NCI-H1694 (cell line): ENCODE measurements at places on chromosomes 2 and 18.

- DNase-seq, result no peak
Observed at GRCh38 chr2:37189452-37190153, 1.1 kb upstream of the SULT6B1 start.

GRCh38 chr2:77314721-77315120, 207.5 kb downstream of the LRRTM4 start:
- DNase-seq, result no peak

DNA sequence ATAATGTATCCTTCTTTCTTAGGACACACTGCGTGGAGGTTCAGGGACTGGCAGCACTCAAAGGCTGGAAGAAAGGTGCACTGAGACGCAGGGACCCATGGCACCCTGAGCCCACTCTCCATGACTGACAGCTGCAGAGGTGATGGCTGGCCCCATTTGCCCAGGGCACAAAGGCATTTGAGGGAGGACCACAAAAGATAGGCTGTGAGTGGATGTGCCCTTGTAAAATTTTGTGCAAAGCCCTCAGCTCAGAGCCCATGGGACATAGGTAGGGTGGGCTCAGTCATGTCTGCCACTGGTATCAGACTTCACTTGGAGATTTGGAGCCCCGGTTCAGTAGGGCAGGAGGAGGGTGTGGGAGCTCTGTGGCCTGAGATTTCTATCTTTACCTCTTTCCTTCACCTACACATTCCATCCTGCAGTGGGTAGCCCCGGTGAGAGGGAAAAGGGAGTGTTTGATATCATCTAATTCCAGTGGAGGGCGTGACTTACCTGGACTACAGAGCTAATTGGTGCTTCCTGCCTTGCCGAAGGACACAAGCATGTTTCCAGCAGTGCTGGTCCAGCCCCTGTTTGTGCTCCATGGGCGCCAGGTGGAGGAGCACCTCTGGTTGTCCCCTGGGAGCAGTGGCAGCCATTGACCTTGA, 312.2 kb downstream of the EN1 start:
- DNase-seq, result no peak

GRCh38 chr2:142044197-142044596, 86.6 kb downstream of the LRP1B start:
- DNase-seq, result no peak

GRCh38 chr2:21231985-21232384, 108.2 kb downstream of the TDRD15 start:
- DNase-seq, result no peak

DNA sequence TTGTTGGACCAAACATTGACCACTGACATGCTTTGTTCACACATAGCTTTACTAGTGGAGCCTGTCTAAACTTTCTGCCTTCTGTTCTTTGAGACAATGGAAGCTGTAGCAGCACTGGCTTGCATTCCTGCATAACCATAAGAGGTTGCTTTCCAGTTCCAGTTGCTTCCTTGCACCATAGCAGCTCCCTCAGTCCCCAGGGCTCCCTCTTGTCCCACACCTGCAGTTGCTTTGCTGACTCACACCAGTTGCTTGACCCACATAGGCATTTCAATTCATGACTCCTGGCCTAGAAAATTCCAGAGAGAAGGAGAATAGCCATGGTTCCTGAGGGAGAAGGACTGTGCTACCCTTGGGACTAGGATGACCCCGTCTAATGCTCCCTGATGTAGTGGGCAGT, 20.9 kb downstream of the SGPP2 start:
- no peak for DNase-seq

DNA sequence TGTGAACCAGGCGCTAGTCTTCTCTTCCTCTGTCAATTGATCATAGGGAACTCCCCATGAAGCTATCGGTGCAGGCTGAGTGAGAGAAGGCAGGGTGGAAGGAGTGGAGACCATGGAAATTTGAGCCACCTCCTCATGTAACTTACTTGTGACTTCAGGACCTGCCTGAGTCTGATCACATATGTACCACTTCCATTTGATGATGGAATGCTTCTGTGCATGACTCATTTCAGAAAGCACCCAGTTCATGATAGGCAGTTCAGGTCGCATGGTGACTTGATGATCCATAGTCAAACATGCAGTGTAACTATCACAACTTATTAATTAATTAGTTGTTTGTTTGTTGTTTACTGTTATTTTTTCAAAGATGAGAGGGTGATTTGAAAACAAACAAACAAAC, 1296.7 kb downstream of the SUCLG1 start:
- DNase-seq, result no peak

- no peak for DNase-seq
Observed at GRCh38 chr2:200930947-200931626, 32.4 kb downstream of the ORC2 start.

DNA sequence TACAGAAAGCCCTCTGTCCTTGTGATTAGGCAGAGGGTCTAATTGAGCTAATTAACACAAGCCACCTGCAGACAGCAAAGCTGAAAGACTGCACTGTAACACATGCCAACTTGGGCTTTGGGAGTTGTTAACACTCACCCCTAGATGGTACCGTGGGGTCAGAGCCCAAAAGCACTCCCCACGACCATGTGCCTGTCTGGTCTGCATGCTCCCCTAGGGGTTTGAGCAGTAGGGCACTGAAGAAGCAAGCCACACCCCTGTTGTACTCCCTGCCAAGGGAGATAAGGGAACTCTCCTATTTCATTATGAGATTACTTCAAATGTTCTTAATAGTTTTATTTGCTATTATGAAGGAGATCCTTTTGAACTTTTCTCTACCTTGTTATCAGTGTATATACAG, 560.1 kb upstream of the FSHR start:
- no peak for DNase-seq

- DNase-seq, result no peak
Observed at GRCh38 chr2:101858246-101858645, 133.5 kb upstream of the IL1R2 start.

GRCh38 chr2:175843625-175844024, 158.4 kb downstream of the LNPK start:
- no peak for DNase-seq

DNA sequence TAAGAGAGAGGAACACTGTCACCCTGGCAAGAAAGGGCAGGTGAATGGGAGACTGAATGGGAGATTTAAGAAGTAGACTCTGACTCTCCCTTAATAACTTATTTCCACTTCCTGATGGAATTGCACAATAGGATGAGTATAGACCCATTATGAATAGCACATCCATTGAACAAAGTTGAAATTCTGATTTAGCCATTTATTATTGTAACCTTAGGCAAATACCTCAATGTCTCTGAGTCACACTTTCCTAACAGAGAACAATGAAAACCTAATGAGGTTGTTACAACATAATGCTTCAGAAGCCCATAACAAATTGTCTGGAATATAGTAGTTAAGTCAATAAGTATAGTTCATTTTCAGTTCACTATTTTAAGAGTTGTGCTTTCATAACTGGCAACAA, 78.9 kb downstream of the NRXN1 start:
- no peak for DNase-seq

GRCh38 chr2:96470636-96471035, 34.5 kb downstream of the NEURL3 start:
- DNase-seq, result no peak

GRCh38 chr2:169010633-169011460, 20.3 kb downstream of the ABCB11 start:
- no peak for DNase-seq

DNA sequence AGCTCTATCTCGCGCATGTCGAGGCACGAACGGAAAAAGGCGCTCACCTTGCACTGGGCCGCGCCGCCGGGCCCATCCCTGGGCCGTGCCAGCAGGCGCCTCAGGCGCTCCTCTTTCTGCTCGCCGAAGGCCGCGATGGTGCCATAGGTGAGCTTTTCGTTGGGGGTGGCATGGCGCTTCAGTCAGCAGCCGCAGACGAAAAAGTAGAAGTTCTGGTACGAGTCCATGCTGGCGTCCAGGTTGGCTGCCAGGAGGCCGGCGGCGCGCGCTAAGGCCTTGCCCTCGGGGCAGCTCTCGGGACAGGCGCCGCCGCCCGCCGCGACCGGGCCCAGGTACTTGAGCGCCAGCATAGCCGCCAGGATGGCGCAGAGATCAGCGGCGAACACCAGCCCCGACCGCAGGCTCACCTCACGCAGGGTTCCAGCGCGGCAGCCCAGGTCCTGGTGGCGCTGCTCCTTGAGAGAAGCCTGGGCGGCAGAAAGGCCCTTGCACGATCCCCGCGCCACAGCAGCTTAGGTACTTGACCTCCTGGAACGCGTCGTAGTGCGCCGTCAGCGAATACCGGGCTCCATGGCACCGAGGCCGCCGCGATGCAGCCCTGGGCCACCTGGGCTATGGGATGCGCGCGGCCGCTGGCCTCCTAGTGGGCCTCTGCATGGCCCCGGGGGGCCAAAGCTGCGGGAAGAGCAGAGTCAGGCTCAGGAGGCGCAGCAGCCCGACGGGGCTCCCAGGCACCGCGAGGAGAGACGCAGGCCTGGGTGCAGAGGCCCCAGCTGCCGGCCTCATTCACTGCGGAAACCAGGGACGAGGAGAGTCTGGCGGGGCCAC, 12.8 kb downstream of the ALPG start:
- DNase-seq, result no peak

DNA sequence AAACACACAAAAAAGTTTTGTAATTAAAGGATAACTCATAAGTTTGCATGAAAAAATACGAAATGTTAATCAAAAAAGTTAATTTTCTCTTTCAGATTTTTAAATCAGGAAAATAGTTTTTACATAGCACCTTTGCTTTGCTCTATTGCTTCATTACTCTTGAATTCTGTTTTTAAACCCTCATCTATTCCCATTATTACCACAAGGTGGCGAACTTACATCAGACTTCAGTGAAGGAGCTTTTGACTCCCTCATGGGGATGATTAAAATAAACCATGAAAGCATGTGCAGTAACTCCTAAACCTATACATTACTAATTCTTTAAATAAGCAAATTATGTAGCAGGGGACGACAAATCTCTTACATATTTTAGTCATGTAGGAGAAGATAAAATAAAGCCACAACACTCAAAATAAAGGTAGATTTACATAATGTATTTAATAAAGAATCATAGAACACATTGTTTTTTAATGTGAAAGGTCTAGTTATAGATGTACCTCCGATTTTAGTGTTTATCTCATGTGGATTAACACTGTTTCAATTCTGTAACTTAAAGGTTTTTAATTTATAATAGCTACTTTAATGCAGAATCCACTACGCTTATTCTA, 105.2 kb downstream of the NETO1 start:
- DNase-seq, result peak; percentile 76

GRCh38 chr18:44119607-44120006, 561.1 kb upstream of the SETBP1 start:
- DNase-seq, result no peak

GRCh38 chr2:152465541-152465940, 130.6 kb downstream of the FMNL2 start:
- no peak for DNase-seq

DNA sequence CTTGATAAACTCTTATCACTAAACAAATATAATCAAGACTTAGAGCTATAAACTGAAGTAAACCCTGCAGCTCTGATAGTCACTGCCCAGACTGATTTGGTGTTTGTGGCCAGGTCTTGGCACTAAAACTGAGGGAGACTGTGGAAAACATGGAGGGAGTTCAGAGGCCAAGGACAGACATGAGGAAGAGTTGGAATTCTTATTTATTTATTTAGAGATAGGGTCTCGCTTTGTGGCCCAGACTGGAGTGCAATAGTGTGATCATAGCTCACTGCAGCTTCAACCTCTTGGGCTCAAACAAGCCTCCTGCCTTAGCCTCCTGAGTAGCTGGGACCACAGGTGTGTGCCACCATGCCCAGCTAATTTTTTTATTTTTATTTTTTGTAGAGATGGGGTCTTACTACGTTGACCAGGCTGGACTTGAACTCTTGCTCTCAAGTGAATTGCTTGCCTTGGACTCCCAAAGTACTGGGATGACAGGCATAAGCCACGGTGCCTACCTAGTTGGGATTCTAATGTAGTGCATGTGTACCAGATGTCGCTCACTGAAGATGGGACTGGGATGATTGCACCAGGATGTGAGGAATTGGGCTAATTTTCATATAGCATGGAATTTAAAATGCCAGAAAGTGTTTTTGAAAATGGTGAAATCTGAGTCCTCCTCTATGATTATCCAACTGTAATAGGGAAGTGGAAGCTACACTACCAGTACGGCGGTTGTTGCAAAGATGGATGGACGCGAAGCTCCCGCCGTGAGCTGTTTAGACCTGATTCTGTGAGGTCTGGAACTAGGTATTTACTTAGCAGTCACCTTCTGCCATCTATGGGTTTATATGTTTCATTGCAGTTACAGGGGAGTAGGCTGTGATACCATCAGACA, 52.7 kb upstream of the CTLA4 start:
- DNase-seq, result peak; percentile 65

DNA sequence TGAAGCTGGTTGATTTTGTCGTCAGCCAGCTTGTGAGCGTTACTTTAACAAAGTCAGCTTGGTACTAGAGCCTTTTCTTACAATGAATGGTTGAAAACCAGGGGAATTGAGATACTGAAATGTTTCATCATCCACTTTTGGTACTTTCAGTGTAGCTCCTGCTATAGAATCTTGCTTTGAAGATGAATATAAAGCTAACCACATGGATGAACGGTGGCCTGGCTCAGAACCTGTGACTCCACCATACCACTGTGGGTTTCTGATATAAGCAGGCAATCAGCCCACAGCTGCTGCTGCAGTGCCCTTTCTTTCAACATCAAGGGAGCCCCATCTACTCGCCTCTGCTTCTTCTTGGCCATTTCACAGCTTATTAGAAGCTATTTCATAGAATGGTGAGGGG, 53.2 kb upstream of the GPR45 start:
- DNase-seq, result no peak

DNA sequence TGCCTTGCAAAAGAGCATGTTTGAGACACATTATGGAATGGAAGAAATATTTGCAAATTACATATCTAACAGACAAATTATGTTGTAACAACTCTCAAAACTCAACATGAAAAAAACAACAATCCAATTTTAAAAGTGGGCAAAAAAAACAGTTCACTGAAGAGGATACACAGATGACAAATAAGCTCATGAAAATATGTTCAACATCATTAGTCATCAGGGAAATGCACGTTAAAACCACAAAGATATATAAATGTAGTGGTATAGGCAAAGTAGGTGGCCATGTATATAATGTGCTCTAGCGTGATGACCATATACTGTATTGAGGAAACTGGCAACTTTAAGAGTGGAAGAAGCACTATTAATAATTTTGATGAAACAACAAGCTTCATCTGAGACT, 220.1 kb downstream of the IRS1 start:
- no peak for DNase-seq
